Epithelial cell of esophagus (primary cell): ENCODE measurements at places on chromosomes 7 and 10.

GRCh38 chr10:18179891-18180290 is 39.7 kb downstream of the CACNB2 start:
- no peak for DNase-seq

GRCh38 chr10:86085686-86086085 is 280.9 kb downstream of the GRID1 start:
- no peak for DNase-seq

GRCh38 chr10:69496352-69497230 is 45.3 kb downstream of the TSPAN15 start:
- no peak for DNase-seq

DNA sequence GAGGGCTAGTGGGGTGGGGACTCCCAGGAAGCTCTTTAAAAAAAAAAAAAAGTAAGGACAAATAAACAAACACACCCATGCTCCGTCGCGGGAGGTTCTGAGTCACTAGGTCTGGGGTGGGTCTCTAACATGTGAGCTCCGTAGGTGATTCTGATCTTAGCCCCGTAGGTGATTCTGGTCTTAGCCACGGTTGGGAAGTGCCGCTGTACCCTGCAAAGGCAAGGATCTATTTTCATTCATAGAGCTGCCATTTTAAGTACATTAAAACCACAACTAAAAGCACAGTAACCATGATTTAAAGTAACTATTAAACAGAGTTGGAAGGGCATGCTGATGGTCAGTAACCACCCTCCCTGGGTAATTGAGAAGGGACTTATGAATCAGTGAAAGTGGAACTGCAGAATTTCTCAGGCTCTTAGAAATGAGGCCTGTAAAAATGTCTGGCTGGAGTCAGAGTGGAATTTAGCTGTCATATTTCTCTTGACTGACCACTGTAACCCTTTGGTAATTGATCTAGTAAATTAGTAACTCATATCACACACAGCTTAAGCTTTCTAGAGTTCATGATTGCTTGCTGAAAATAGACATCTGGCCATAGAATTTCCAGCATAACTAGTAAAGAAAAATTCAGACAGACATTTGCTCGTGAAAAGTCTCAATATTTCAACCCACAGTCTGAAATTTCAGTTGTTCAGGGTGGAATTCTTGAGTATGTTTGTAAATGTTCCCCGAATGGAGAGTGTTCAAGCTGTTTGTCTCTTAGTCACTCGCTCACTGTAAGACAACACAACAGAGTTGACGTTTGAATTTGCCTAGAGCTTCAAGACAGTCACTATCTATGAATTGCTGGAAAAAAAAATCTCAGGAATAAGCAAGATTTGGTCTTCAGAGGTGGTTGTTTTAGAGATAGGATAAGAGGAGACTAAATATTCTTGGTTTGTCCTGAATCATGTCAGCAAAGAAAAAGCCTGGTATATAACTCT is 34.2 kb upstream of the TCF7L2 start:
- DNase-seq = peak; percentile 87

DNA sequence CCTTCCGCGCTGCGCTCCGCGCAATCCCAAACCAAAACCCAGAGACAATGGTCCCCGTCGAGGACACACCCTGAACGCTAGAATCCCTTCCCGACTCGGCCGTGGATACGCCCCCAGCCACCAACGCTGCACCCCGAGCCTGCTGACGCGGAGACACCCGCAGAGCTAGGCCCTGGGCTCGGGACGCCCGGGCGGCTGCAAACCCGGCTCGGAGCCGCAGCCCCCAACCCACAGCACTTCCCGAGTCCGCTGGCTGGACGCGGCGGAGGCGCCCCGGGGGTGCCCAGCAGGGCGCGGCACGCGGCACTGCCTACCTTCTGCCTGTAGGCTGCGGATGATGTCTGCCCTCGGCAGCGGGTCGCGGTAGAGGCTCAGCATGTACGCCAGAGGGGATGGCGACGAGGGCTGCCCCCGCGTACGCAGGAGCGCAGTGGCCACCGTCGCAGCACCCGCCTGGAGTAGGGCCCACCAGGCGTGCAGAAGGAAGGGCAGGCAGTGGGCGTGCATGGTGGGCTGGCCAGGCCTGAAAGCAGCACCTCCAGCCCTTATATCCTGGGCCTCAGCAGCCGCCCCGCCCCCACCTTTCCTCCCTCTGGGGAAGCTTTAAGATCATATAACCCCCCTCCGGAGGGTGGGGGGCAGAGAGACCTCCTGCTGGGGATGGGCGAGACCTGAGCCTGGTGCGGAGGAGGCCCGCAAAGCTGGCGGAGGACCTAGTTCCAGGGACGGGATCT is at the start of gene NODAL:
NODAL (minus strand) TSS at position 521 of the 734 bp plus-strand sequence; CDS start at position 507, 14 bp downstream.
- DNase-seq = no peak

DNA sequence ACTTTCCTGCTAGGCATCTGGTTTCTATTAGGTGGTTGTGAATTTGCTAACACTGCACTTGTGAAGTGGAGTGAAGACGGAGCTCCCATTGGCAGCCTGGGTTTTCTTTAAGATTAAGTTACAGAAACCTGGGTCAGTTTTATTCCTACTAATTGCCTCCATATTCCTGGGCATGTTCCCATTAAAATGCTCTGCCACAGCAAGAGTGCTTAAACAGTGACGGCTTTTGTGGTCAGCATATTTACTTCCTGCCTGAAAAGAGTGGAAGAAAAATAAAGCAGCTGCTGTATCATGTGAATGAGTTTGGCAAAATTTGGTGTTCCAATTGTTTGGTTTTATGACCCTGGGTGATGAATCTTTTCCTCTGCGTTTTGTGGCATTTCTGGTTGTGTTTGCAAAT is 96.9 kb upstream of the PLXDC2 start:
- DNase-seq = no peak
